Activated T-helper 1 cell treated with anti-CD3 and anti-CD28 coated beads, Interleukin-12 subunit alpha, Interleukin-12 subunit beta, Interleukin-2, Interleukin-4 antibody, amounts not matched to agents 30 ng/mL and 10 ng/mL and 1 ng/mL, durations not matched to agents 14 hours and 24 hours and 36 hours (primary cell): ENCODE measurements at places on chromosomes 13 and 19. TPM values are rescaled to one million over a fixed set of nuclear protein-coding genes. Genes with fewer than 3 reads are reported as not detected.

GRCh38 chr19:11535792-11536595 is 2.7 kb upstream of the CNN1 start:
- peak overlapping the region; percentile 59 for H3K4me3 ChIP-seq
- DNase-seq, result peak; percentile 83
- H3K4me1 ChIP-seq, result peaks cover 15% of the 10 kb centered on the region
- H3K27ac ChIP-seq, result peak overlapping the region; percentile 71
- H3K27me3 ChIP-seq, result peaks cover 12% of the 10 kb centered on the region

Gene COL5A3
- 0.67 and 0.76 TPM in 2 replicates for total RNA-seq

Gene KLK3
- total RNA-seq, result not detected in 2 replicates

- DNase-seq, result no peak
- no peaks in the 10 kb centered on the region for H3K36me3 ChIP-seq
- peaks cover 29% of the 10 kb centered on the region for H3K27me3 ChIP-seq
- peaks cover 14% of the 10 kb centered on the region for H3K4me1 ChIP-seq
- no peak overlapping the region for H3K4me3 ChIP-seq
- no peak overlapping the region for H3K27ac ChIP-seq
Observed at GRCh38 chr19:51461723-51462161, 3.5 kb upstream of the SIGLEC8 start.

- H3K36me3 ChIP-seq, result no peaks in the 10 kb centered on the region
- H3K27me3 ChIP-seq, result peaks cover 1% of the 10 kb centered on the region
- no peaks in the 10 kb centered on the region for H3K4me1 ChIP-seq
Observed at GRCh38 chr13:25987987-25988386, 63.8 kb downstream of the SHISA2 start.

- no peaks in the 10 kb centered on the region for H3K27me3 ChIP-seq
- DNase-seq, result no peak
- no peak overlapping the region for H3K27ac ChIP-seq
- no peak overlapping the region for H3K4me3 ChIP-seq
Observed at GRCh38 chr13:91704398-91704797, 306.0 kb downstream of the GPC5 start.

Gene DNAAF3
- 0.36 TPM in 1 of 2 replicates, not detected in the other for total RNA-seq

DNA sequence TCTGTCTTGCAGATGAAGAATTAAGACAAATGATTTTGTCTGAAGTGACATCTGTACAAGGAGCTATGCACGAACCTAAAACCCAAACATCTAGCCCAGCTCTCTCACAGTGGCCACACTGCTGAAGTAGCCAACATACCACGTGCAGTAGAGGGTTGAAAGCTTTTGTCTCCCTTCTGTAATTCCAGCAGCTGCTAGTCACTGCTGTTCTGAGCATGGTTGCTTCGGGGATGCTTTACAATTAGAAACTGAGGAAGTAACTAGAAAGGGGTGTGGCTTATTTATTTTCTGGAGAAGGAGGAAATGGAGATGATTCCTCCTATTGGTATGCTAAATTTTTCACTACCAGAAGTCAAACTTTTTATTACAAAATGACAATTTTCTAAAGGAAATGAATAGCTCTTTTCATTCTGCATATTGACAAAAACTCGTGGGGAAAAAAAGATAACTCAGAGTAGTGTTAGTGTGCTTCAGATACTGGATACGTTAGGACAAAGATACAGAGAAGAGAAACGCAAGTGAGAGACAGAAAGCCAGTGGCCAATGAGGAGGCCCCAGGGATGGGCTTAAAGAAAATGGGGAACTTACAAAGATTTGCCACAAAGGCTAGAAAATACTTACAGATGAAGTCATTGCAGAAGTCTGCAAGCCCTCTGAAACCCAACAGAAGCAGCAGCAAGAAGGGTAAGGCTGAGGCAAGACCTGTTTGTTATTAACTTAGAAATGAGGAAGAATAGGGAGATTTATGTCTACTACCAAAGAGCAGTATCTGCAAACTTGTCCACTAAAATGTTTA is 192.7 kb upstream of the MIR17HG start:
- DNase-seq, result no peak
- H3K27me3 ChIP-seq, result peaks cover 23% of the 10 kb centered on the region
- H3K4me3 ChIP-seq, result no peak overlapping the region
- no peaks in the 10 kb centered on the region for H3K36me3 ChIP-seq
- H3K4me1 ChIP-seq, result no peaks in the 10 kb centered on the region

GRCh38 chr19:45451131-45451849 is 16.5 kb upstream of the FOSB start:
- peaks cover 38% of the 10 kb centered on the region for H3K4me1 ChIP-seq
- DNase-seq, result peak; percentile 58
- peak overlapping the region; percentile 75 for H3K4me3 ChIP-seq
- peaks cover 17% of the 10 kb centered on the region for H3K27me3 ChIP-seq

DNA sequence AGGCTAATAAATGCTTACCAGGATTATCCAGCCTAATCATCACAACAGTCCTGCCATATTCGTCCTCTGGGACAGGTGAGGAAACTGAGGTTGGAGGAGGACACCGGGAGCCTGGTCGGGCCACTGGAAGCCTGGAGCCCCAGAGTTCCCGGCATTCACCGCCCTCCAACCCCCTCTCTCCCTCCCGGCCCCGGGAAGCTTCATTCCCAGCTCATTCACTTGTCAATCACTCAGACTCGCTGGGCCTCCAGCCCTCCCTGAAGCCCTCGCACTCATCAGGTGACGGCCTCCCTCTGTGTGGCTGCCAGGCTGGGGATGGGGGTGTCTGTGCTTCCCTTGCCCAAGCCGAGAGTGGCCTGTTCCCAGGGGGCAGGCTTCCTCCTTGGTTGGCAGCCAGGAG is 22.5 kb upstream of the ZNF99 start:
- no peaks in the 10 kb centered on the region for H3K36me3 ChIP-seq
- no peak for DNase-seq
- H3K4me3 ChIP-seq, result no peak overlapping the region
- H3K27ac ChIP-seq, result no peak overlapping the region
- no peaks in the 10 kb centered on the region for H3K27me3 ChIP-seq
- no peaks in the 10 kb centered on the region for H3K4me1 ChIP-seq

GRCh38 chr13:113620036-113620796 is 35.7 kb downstream of the TFDP1 start:
- H3K4me1 ChIP-seq, result peaks cover 9% of the 10 kb centered on the region
- H3K4me3 ChIP-seq, result no peak overlapping the region
- no peak for DNase-seq
- H3K27ac ChIP-seq, result no peak overlapping the region
- peaks cover 18% of the 10 kb centered on the region for H3K36me3 ChIP-seq
- H3K27me3 ChIP-seq, result no peaks in the 10 kb centered on the region

DNA sequence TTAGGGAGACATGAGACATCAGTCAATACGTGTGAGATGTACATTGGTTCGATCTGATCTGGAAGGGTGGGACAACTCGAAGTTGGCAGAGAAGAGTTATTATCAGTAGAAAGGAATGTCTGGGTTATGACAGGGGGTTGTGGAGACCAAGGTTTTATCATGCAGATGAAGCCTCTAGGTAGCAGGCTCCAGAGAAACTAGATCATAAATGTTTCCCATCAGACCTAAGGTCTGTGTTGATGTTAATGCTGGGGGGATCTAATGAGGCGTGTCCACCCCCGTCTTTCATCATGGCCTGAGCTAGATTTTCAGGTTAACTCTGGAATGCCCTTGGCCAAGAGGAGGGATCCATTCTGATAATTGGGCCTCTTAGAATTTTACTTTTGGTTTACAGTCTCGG is 187.0 kb upstream of the KL start:
- no peaks in the 10 kb centered on the region for H3K27me3 ChIP-seq
- no peaks in the 10 kb centered on the region for H3K36me3 ChIP-seq
- H3K4me1 ChIP-seq, result no peaks in the 10 kb centered on the region

Gene CEBPA
- total RNA-seq, result 1.8 and 2.1 TPM in 2 replicates

Gene ZNF737
- 4.6 and 5.5 TPM in 2 replicates for total RNA-seq

Gene PAF1
- 54.8 and 57.3 TPM in 2 replicates for total RNA-seq

- H3K27me3 ChIP-seq, result no peaks in the 10 kb centered on the region
- no peaks in the 10 kb centered on the region for H3K4me1 ChIP-seq
- DNase-seq, result no peak
Observed at GRCh38 chr13:31587698-31588266, 151.5 kb upstream of the RXFP2 start.

DNA sequence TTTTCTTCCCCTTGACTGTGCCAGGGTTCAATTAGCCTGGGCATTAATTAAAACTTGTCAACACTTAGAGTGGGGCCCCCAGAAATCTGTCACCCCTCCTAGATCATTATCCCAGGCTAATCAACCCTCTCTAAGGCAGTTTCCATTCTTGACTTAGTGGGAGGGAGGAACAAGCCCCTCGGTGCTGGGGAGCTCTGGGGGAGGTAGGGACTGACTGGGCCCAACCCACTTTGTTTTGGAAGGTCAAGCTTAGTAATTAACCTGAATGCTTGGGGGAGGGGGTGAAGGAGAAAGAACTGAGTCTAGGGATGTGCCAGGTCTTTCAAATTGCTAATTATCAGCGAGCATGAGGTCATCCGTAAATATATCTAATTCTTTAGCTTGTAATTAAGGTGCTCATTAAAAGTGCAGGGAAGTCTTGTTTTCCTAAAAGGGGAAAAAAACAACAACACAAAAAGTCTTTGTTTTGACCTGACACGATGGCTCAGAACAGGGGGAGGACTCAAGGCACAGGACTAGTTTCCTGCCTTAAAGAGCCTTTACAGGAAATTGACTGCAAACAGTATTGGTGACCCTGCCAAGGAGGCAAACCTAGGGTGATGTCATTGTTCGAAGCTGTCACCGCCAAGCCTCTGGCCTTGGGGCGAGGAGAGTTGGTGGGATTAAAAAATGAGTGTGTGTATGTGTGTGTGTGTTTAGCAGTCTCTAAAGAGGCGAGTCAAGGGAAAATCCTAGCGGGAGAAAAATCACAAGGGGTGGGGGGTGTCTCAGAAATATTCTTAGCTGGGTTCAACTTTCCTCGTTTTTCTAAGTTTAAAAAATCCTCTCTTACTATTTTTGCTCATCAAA is 19.4 kb downstream of the ACTN4 start:
- peak overlapping the region; percentile 53 for H3K4me3 ChIP-seq
- no peak for DNase-seq
- H3K4me1 ChIP-seq, result peaks cover 85% of the 10 kb centered on the region
- H3K27ac ChIP-seq, result peak overlapping the region; percentile 83
- H3K36me3 ChIP-seq, result peaks cover 11% of the 10 kb centered on the region
- no peaks in the 10 kb centered on the region for H3K27me3 ChIP-seq

DNA sequence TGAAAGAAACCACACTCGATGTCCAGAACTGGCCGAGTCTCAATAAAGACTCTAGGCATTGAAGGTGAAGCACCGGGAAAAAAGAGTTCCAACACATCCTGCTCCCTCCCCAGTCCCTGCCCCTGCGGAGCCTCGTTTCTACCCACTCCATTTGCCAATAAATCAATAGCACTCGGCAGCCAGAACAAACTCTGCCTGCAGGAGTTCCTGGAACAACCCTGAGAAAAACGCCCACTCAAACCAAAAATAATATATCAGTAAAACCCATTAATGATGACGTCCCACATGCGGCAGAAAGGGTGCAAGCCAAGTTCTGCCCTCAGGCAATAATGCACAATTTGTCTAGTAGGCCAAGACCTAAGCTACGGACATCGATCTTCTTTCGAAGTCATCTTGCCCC is 41.0 kb downstream of the PDCD5 start:
- H3K4me3 ChIP-seq, result no peak overlapping the region
- no peaks in the 10 kb centered on the region for H3K4me1 ChIP-seq
- H3K27ac ChIP-seq, result no peak overlapping the region
- no peaks in the 10 kb centered on the region for H3K27me3 ChIP-seq
- H3K36me3 ChIP-seq, result peaks cover 19% of the 10 kb centered on the region

GRCh38 chr19:40302224-40303011 is 17.3 kb upstream of the AKT2 start:
- no peak for DNase-seq
- no peaks in the 10 kb centered on the region for H3K36me3 ChIP-seq
- H3K27me3 ChIP-seq, result no peaks in the 10 kb centered on the region
- H3K27ac ChIP-seq, result no peak overlapping the region
- H3K4me1 ChIP-seq, result no peaks in the 10 kb centered on the region
- H3K4me3 ChIP-seq, result no peak overlapping the region

Gene GJB2
- 2.9 TPM in 2 replicates for total RNA-seq

Gene NAXD
- 22.0 and 22.2 TPM in 2 replicates for total RNA-seq

Gene THSD1
- total RNA-seq, result 0.07 and 0.21 TPM in 2 replicates

DNA sequence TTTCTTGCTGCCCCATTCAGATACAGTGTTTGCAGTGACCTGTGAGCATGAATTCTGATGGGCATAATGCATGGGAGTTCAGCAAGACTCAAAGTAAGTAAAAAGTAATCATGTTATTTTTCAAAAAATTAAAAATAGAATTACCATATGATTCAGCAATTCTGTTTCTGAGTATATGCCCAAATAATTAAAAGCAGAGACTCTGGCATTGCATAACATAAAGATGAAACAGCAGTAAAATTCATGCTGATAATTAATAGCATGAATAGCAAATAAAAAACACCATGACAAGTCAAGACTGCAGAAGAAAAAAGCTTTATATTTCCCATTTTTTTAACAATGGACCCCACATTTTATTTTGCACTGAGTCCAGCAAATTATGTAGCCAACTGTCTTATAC is 21.3 kb downstream of the RNF6 start:
- DNase-seq, result no peak
- no peaks in the 10 kb centered on the region for H3K27me3 ChIP-seq
- H3K36me3 ChIP-seq, result peaks cover 3% of the 10 kb centered on the region

GRCh38 chr13:97432917-97433726 is 847 bp upstream of the RAP2A start:
- H3K4me1 ChIP-seq, result peaks cover 39% of the 10 kb centered on the region
- peak; percentile 99 for DNase-seq
- peaks cover 6% of the 10 kb centered on the region for H3K36me3 ChIP-seq
- peaks cover 12% of the 10 kb centered on the region for H3K27me3 ChIP-seq
- peak overlapping the region; percentile 100 for H3K27ac ChIP-seq

DNA sequence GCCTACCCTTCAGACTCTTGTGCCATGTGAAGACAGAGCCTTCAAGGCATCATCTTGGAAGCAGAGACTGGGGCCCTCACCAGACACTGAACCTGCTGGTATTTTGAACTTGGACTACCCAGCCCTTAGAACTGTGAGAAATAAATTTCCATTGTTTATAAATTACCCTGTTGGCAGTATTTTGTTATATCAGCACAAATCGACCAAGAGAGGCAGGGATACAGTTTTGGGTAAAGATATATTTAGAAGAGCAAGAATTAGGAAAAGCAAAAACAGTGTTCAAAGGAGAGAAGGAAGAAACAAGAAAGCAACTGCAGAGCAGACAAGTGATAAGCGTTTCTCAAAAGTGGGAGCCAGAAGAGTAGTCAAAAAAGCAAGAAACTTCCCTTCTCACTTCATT is 600.8 kb downstream of the DCT start:
- H3K4me3 ChIP-seq, result no peak overlapping the region
- DNase-seq, result no peak
- H3K4me1 ChIP-seq, result no peaks in the 10 kb centered on the region
- no peak overlapping the region for H3K27ac ChIP-seq
- no peaks in the 10 kb centered on the region for H3K27me3 ChIP-seq
- no peaks in the 10 kb centered on the region for H3K36me3 ChIP-seq

Gene C19orf81
- not detected in 2 replicates for total RNA-seq

- H3K27me3 ChIP-seq, result no peaks in the 10 kb centered on the region
- no peak overlapping the region for H3K27ac ChIP-seq
- DNase-seq, result no peak
- no peaks in the 10 kb centered on the region for H3K4me1 ChIP-seq
- H3K36me3 ChIP-seq, result peaks cover 41% of the 10 kb centered on the region
Observed at GRCh38 chr13:36323951-36324566, 22.1 kb downstream of the SPART start.

GRCh38 chr13:97520866-97521265 is 86.9 kb downstream of the RAP2A start:
- H3K4me1 ChIP-seq, result no peaks in the 10 kb centered on the region
- H3K27me3 ChIP-seq, result peaks cover 1% of the 10 kb centered on the region
- no peak for DNase-seq
- no peak overlapping the region for H3K27ac ChIP-seq

- no peak overlapping the region for H3K27ac ChIP-seq
- H3K27me3 ChIP-seq, result no peaks in the 10 kb centered on the region
- peaks cover 47% of the 10 kb centered on the region for H3K36me3 ChIP-seq
- H3K4me3 ChIP-seq, result no peak overlapping the region
- H3K4me1 ChIP-seq, result no peaks in the 10 kb centered on the region
- DNase-seq, result no peak
Observed at GRCh38 chr19:12623361-12624031, 12.8 kb downstream of the ZNF791 start.
